ENCODE measurements at places on chromosomes 2 and 18.

GRCh38 chr18:59123588-59124369, 15.9 kb upstream of the SEC11C start:
- no peak for DNase-seq

- no peak for DNase-seq
Observed at GRCh38 chr2:55883357-55883756, 40.2 kb downstream of the EFEMP1 start.

DNA sequence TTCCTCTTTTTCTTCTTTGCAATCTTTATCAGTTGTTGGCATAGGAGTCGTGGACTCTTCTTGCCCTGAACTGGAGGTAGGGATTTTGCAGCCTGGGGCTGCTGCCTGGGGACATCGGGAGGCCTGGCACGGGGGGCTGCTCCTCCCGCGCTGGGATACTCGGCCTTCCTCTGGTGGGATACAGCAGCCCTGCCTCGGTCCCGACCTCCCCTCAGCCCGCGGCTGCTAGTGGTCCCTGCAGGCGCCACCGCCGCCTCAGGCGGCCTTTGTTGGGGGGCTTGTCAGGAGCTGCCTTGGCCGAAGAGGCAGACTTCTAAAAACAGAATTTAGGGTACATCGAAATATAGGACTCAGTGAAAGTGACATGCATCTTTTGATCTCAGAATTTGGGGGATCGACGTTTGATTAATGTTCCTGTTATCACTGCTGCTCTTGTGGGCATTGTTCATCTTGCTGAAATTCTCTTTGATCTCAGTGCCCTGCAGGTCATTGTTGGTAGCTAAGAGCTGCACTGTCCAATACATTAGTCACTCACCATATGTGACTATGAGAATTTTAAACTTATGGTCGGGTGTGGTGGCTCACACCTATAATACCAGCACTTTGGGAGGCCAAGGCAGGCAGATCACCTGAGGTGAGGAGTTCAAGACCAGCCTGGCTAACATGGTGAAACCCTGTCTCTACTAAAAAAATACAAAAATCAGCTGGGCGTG, 16.3 kb downstream of the POLR2D start:
- DNase-seq = no peak

DNA sequence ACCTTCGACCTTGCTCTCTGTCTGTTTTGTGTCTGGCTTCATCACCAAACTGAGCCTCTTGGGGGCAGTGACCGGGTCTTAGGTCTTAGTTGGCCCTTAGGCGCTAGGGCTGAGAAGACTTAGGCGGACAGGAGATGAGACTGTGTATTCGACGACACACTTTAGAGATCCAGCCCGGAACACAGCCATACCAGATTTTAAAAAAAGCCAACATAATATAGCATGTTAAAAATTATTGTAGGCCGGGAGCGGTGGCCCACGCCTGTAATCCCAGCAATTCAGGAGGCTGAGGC, 9.5 kb upstream of the PROC start:
- no peak for DNase-seq

DNA sequence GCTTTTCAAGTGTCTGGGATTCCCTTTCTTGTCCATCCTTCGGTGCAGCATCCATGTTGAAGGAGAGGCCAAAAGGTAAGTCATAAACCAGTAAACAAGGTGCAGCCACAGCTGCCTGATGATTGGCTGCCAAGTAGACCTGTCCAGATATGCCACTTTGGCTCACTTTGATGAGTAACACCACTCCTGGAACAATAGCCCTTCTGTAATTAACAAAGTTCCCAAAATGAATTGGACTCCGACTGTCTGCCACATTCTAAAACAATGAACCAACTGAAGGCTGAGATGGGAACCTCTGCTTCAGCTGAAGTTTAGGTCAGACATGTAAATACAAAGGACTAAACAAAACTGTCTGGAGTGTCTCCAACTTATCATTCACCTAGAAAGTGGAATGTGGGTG, 82.2 kb upstream of the LGALSL start:
- DNase-seq = no peak

DNA sequence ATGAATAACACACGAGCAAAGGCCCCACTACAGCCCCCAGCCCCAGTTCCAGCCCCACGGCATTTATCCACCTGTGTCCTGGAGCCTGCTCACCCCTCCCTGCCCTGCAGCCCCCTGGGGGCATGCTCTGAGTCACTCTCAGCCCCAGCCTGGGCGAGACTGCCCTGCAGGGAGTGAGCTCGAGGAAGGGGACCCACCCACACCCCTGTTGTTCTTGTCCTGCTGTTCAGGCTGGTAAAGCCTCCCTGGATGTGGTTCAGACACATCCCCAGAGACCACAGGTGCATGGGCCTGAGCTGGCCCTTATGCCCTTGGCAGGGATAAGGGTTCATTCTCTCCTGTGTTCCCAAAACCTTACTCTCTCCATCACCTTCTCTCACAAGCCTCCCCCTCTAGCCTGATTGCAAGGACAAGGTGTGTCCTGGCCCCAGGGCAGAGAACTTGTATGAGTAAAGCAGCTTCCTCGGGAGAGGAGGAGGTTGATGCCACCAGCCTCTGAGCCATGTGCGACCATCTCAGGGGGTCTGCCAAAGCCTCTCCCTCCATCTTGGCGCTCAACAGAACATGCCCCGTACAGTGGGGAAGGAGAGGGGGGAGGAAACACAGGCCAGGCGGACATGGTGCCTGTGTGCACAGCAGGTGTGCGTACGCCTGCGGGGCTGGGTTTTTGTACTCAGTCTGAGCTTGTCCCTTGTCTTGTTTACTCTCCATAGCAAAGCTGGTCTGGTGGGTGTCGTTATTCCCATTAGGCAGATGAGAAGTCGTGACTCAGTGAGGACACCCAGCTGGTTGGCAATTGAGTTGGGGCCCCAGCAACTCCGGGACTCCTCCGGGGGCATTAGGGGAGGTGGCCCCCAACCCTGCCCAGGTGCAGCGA, 64.4 kb downstream of the CIB4 start:
- DNase-seq = no peak

DNA sequence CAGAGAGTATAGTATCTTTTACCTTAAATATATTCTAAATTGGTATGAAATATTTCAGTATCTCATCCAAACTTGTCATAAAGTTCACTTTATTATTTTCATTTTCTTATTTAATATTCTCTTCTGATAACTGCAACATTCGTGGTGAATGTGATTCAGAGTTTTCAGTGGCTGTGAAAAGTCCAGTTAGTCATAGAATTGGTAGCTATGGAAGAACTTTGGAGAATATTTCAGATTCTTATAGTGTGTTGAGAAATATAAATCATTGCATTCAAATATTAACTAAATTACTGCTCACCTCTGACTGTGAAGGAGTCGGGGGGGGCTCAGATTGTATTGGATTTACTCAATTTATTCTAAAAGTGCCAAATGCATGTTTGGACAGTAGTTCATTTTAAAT, 178.6 kb upstream of the VWC2L start:
- DNase-seq = no peak

- no peak for DNase-seq
Observed at GRCh38 chr2:65436824-65437221, 4.4 kb upstream of the SPRED2 start.

GRCh38 chr18:58313491-58314032, 269.5 kb downstream of the NEDD4L start:
- no peak for DNase-seq

DNA sequence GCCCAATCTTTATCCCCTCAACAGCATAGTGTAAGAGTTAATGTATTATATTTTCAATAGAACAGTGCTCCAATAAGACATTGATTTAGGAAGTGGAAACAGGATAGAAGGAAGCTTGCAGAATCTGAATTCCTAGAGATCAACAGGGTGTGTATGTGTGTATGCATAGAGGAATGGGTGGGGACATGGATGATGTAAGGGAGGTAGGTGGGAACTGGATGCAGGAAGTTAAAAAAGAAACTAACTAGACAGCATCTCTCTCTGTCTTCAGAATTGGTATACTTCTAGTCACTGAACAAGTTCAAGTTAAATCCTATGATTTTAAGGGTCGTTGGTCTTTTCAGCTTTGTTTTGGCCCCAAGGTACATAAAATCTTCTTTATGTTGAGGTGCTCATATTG, 196.6 kb downstream of the PMAIP1 start:
- no peak for DNase-seq

DNA sequence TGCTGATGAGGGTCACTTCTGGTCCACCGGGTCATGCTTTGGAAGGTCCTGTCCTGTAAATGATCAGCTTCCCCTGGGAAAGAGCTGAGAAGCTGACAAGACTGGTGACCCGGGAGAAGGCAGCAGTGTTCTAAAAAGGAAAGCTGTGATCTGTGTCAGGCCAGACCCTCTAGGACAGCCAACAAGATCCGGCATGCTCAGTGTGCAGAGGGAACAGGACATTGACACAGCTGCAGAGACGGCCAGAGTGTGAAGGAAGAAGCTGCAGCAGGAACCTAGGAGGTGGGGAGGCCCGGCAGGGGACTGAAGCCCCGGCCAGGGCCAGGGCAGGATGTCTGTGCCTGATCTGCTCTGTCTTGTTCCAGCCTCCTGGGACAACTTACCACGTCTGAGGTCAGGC, 372.7 kb upstream of the ID2 start:
- no peak for DNase-seq

- DNase-seq = no peak
Observed at GRCh38 chr2:239803102-239803765, 221.9 kb downstream of the NDUFA10 start.

GRCh38 chr2:95181774-95182173, 16.2 kb downstream of the ZNF2 start:
- no peak for DNase-seq

DNA sequence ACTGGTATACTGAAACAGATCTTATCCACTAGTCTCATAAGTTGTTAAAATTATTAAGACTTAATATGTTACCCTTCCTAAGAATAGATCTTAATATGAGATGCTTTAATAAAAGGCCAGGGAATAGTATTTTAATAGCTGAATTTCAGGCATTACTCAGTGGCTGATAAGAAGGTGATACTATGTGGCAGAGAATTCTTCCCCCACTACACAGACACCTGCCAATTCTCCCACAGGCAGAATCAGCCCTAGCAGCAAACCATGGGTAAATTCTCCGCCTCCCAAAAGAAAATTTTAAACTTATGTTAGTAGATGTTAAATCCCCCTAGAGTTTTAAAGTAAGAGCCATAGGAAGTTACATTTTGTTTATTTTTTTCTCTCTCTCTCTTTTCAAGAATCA, 888.8 kb downstream of the LRP1B start:
- DNase-seq = no peak

DNA sequence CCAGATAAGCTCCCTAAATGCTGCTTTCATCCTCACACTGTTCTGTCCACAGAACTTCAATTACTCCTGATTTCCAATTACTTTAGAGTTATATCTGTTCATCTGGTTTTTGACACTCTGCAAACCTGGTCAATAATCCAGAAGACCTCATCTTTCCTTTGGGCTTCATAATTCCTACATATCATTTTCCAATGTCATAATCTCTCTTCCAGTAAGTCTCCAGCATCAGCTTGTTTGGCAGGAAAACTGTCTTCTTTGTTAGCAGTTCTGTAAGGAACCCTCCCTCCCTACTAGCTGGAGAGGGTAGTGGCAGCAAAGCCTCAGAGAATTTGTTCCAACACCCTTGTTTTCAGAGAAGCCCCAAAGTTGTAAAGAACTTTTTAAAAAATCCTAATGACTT, 11.9 kb upstream of the SLC14A1 start:
- DNase-seq = no peak

DNA sequence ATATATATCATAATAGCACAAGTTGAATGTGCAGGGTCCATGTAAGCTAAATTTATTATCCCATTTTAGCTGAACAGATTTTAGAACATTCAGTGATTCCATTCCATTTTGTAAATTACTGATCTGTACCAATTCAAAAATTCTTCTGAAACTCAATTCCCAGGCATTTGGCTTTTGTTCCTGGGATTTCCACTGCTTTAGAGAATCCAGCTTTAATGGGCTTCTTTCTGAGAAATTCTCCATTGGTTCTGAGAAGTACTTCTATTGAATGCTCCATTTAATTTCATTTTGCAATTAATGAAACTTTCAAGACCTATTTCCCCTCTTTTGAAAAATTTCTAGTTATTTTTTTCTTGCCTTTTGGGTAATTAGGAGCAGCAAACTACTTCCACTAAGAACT, 36.8 kb downstream of the BCL2 start:
- DNase-seq = no peak

DNA sequence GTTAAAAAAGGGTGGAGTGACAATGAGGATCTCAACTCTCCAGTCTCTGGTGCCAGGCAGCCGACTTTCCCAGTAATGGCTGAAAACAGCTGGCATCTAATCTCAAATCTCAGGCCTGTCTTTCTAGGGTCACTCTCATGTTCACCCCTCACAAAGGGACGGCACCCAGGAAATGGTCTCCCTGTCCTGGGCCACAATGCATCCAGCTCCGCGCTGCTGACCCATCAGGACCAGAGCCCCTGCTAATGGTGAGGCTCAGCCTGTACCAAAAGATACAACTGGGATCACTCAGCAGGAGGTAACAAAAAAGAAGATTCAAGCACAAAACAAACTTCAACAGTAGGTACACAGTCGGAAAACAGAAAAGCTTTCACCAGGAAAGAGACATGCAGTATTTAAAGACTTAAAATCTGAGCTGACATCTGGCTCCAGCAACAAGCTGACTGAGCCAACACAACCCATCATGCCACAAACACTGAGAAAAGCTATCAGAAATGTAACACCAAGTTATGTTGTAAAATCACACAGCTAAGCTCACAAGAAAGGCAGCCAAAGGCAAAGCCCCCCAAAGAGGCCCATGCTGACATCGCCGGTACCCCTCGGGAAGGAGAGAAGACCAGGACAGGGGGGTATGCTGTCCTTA, 13.6 kb upstream of the KIDINS220 start:
- DNase-seq = no peak

GRCh38 chr2:216635701-216636550, 2.7 kb downstream of the IGFBP2 start:
- DNase-seq = no peak

GRCh38 chr18:48595703-48596218, 56.9 kb downstream of the CTIF start:
- DNase-seq = no peak

GRCh38 chr2:240350696-240351087, 84.8 kb upstream of the GPC1 start:
- DNase-seq = no peak

GRCh38 chr2:82652117-82652516, 1807.0 kb downstream of the SUCLG1 start:
- DNase-seq = no peak

DNA sequence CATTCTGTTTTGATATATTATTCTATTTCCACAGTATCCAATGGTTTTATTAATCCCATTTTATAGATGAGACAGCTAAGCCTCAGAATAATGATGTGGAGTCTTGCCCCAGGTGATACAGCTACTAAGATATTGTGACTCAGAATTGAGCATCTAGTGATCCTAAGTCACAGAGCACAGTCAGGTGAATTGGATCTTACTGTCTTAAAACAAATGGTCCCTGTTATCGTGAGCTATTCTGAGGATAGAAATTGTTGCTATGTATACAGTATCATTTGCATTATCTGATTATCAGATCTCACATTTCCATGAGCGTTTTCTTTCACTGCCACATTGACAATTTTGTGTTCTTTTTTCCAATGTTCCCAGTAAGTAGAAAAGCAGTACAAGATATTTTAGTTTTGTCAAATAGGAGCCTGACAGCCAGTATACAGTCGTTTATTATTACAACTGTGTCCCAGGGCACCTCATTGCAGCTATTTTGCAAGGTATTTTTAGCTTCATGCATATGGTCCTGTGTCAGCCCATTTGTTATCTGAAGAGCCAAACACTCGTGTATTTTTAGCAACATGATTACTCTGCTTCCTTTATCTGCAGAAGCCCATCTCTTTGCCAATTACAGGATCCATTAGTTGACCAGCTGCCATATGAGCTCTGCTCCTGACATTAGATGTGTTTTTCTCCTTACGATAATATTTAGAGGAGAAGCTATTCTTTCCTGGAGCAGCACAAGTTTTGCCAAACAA, 25.1 kb upstream of the SGPP2 start:
- DNase-seq = no peak

Measured in effector memory CD4-positive, alpha-beta T cell (primary cell).